ENCODE measurements at places on chromosomes 13 and 19.

- DNase-seq: no peak
These were observed 5.6 kb upstream of the GATAD2A start for GRCh38 chr19:19399733-19400433.

DNA sequence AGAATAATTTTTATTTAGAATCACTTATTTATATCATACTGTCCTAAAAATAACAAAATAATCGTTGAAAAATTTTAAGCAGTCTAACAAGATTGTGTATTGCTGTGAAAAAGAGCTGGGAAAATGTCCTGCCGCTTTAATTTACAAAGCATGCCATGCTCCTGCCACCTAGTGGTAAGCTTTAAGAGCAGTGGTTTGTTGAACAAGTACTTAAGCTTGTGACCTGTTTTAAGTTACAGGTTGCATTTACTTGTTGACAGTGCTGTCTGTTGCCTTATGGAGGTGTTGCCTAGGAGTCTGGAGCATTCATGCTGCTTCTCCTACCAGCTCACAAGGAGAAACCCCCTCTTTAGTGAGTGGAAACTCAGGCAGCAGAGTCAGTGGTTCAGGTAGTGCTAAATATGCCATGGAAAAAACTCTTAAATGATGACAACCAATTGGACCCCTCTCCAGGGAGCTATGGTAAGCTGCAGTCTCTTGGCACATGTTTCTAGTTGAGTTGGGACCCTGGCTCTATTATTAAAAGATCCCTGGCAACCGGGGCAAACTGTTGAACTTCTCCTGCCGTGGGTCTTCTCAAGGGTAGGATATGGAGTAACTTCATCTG, 68.4 kb downstream of the SPATA13 start:
- no peak for DNase-seq

GRCh38 chr13:101082441-101082840, 333.9 kb downstream of the NALCN start:
- no peak for DNase-seq

DNA sequence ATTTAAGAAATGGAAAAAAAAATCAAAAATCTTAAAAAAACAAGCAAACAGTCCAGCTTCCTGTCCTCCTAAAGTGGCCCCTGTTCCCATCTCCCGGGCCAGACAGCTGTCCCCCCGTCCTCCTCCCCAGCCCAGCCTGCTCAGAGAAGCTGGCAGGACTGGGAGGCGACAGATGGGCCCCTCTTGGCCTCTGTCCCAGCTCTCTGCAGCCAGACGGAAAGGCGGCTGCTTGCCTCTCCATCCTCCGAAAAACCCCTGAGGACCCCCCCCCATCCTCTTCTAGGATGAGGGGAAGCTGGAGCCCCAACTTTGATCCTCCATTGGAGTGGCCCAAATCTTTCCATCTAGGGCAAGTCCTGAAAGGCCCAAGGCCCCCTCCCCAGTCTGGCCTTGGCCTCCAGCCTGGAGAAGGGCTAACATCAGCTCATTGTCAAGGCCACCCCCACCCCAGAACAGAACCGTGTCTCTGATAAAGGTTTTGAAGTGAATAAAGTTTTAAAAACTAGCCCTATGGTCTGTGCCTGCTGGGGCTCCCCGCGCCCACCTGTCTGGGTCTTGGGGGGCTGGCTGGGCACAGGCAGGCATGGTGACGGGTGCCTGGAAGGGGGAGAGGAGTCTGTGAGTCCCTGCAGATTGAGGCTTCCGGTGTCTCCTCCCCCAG, 3.8 kb downstream of the GADD45GIP1 start:
- DNase-seq: peak; percentile 88

GRCh38 chr19:58382997-58383603, 2.3 kb upstream of the ZNF837 start:
- DNase-seq: no peak

DNA sequence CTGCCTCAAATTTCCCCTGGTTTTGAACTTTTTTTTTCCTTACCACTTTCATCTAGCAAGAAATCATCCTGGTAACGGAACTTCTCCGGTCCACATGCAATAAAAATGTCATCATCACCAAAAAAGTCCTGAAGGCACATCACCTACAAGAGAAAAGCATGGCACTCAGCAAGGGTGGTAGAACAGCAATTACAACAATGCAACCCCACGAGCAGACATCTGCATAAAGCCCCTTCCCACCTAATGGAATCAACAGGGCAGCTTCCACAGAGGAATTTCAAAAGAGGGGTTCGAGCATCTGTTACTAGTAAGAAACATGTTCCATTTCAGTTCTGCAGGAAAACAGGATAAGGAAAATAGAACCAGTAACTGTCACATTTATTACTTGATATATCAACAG, 183.9 kb downstream of the DCLK1 start:
- no peak for DNase-seq

DNA sequence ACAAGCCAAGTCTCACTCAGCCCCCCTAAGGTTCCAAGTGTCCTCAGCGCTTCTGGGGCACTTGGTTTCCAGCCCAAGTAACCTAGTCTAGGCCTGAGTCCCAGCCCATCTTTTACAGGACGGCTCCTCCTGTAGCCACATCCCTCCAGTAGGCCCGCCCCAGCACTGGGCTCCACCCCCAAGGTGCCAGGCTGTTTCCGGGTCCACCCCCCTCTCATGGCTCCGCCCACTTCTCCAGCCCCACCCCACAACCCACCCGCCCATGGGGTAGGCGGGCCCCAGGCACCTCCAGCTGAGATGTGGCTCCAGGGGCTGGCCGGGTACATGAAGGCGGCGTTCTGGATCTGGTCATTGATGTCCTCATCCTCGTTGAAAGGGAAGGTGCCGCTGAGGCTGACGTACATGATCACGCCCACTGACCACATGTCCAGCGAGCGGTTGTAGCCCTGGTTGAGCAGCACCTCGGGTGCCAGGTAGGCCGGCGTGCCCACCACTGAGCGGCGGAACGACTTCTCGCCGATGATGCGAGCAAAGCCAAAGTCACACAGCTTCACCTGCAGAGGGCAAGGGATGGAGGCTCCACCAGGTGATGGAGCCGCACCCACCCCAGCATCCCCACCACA, 17.2 kb upstream of the DACT3 start:
- DNase-seq: no peak

All from DMS 273 treated with DMSO at 0.1 percent for 48 hours (cell line).